NCI-H226 (cell line): ENCODE measurements at places on chromosomes 6 and 20.

- no peak for DNase-seq
Observed at GRCh38 chr6:149229096-149229495, 88.4 kb upstream of the TAB2 start.

DNA sequence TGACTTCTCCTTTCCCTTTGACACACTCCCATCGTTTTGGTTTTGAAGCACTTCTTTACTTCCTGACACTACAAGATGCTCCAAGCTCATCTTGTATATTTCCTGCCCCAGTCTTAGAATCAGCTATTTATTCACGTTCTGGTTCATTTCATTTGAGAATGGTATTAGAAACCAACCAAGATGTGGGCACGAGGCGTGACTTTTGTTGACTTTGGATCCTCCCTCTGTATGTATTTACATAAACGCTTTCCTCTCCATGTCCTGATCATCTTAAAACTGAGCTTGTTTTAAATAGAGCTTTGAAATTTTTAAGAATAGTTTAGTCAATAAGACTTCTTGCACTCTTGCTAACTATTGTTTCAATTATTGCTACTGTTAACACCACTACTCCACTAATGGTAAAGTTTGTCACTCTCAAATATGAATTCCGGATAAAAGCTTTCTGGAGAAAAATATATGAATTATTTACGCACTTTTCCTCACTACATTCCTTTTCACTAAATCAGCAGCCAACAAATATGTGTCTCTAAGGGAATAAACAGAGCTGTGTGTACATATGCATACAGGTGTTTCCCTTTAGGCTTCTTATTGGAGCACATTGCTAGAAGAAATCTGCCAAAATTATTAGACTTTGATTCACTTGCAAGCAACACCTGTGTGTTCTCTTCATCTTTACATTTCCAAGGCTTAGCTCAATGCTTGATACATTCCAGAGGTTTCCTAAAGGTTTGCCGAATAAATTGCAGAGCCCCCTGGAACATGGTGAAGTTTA is 77.3 kb upstream of the TMEM244 start:
- no peak for DNase-seq

DNA sequence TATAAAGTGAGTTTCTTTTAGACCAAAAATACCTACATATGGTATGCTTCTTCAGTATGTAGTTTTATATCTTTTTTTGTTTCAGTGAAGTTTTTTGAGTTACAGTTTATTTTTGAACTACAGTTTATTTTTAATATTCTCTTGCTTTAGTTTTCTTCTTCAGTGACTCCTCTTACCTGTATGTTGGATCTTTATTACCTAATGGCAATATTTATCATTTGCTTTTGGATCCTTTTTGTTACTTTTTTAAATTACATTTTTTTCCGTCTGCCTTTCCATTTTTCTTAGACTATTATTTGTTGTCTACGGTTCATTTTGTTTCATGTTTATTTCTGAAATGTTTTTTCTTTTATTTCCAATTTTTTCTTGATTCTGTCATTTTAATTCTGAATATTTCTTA is 71.9 kb downstream of the SMAP1 start:
- DNase-seq, result no peak

DNA sequence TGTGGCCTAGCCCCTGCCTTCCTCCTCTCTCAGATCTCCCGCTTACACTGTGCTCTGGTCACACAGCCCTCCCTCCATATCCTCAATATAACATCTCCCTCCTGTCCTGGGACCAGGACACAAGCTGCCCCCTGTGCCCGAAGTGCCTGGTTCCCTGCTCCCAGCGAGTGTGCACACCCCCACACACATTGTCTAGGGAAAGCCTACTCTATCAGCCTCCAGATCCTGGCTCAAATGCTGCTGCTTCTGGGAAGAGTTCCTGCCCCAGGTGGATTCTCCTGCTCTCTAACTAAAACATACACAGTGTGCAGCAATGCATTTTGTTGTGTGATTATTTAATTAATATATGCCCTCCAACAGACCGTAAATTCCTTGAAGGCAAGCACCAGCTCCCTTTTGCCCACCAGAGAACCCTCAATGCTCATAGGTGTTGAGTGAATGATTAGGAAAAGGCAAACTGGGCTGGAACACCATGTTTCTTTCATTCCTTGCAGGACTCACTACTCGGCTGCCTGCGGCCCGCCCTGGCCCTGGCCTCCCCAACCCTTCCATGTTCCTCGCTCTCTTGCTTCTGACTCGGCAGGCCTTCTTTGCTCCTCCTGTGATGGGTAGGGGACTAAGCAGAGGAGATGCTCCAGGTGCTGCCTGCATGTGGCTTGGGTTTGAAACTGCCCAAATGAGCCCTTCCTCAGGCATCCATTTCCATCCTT is 194.6 kb downstream of the ZDHHC14 start:
- DNase-seq, result no peak

GRCh38 chr20:13280609-13281324 is 59.7 kb downstream of the ISM1 start:
- no peak for DNase-seq

GRCh38 chr6:37171970-37172812 is 2.2 kb downstream of the PIM1 start:
- peak; percentile 73 for DNase-seq

- no peak for DNase-seq
Observed at GRCh38 chr6:144176043-144176442, 25.7 kb downstream of the STX11 start.

DNA sequence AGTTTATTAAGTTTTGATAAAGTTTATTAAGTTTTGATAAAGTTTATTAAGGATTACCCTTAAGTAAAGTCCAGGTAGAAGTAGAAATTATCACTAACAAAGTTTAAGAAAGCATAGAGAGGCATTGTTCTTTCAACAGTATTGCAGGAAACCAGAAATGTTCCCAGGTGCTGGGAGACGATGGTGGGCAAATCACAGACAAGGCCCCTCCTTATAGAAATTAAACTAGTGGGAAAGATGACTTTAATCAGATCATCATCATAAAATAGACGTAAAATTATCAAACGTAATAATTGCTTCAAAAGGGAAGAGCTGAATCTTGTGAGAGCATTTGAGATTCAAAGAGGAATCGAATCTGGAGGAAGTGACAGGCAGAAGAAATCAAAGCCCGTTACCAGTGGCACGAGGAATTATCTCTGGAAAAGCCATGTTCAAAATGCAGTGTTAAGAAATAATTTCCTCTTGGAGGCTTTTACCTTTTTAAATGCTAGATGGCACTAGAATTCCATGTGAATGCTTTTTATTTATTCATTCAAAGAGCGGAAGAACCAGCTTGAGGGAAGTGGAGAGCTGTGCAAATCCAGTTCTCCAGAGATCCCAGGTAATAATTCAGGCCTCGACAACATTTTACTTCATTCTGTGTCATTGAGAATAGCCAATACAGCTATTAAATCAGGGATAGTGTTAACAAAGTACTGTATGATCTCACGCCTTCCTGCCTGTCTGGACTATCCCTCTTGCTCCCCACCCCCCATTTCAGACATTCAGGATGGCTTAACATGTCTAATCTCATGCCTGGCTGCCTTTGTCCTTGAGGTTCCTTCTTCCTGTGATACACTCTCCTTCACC is 1.0 kb upstream of the APMAP start:
- DNase-seq, result peak; percentile 32
